ENCODE measurements at places on chromosomes 12 and 14.

- no peak for DNase-seq
Measured at GRCh38 chr14:61042220-61042619, 61.2 kb downstream of the SLC38A6 start.

DNA sequence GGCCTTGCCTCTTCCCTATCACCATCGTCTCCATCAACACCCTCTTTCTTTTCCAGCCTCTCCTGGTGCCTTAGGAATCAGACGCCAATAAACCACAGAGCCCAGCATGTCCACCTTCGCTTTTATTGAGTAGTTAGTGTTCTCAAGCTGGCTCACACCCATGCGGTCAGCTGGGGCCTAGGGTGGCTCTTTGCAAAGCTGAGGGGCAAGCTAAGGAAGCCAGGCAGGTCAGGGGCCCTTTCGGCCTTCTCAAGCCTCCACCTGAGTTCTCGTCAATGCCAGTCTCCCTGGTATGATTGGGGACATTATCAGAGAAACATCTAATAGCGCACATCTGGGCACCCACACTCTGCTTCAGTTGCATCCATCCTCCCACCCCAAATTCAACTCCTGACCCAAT is 737 bp upstream of the TEX52 start:
- no peak for DNase-seq

DNA sequence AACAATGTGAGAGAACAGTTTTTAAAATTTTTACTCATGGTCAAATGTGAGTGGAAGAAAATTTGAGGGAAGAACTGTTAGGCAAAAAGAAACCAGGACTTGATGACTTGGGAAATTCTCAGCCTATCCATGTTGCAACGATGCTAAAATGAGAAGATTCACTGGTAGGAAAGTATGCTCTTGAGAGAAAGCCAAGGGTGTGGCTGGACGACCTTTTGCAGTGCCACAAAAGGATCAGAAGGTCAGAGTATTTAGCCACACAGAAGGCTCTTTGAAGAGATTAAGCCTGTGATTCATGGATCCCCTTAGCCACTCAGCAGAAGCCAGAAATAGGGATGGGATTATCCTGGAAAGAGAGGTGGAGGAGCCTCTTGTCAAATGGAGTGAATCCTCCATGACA is 336.8 kb downstream of the LRIG3 start:
- no peak for DNase-seq

- no peak for DNase-seq
Measured at GRCh38 chr14:20768593-20768892, 339 bp downstream of the EDDM3B start.

DNA sequence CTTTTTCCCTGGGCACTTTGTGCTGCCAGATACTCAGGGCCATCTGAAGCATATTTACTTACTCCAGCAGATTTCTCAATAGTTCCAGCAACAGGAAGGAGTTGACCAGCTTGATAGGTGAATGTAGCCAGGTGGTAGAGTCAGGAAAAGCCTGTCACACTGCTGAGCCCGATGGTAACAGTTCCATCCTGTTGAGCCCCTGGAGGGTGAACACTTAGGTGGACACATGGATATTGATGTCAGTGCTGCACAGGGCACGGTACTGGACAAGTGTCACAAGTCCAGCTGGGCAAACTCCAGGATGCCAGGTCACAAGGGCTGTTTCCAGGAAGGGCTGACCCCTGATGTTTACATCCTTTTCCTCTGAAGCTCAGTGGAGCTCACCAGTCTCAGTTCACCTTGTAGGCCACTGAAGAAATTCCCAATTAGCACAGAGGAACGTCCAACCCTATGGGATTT is 2.3 kb upstream of the SMOC1 start:
- DNase-seq: no peak

DNA sequence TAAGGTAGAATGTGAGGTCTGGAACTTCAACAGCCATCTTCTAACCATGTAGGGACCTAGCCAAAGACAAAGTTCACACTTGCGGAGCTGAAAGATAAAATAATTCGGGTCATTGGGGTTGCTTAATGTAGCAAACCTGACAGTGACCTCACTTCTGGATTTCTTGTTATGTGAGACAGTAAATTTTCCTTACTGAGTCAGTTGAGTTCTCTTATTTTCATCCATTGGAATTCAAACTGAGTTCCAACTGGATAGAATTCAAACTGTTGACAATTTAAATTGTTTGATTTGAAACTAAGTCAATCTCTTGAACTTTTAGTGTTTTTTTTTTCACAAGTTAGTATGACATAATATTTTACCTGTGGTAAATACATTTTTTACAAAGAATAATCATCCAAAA is 406.5 kb downstream of the ADAMTS20 start:
- DNase-seq: no peak

DNA sequence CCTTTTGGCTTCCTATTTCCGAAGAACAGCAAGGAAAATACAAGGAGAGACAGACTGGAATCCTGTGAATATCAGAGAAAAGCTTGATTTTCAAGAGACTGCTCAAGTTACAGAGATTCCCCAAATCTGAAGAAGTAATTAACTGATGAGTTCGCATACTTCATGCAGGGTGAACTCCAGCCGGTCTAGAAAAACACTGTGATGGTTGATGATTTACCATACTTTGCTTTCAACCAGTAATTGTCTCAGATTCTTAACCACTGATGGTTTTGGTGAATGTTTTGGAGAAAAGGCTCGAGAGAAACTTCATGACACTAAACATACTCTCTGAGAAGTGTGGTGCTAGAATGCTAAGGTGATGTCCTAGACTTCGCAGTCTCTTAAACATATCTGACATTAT is 4.4 kb upstream of the PLXNC1 start:
- no peak for DNase-seq

- no peak for DNase-seq
Measured at GRCh38 chr14:29940482-29940881, 12.8 kb upstream of the PRKD1 start.

GRCh38 chr14:69358966-69359365 is 39.1 kb downstream of the ERH start:
- DNase-seq: no peak

- no peak for DNase-seq
Measured at GRCh38 chr12:32541754-32542374, 137.2 kb upstream of the DNM1L start.

DNA sequence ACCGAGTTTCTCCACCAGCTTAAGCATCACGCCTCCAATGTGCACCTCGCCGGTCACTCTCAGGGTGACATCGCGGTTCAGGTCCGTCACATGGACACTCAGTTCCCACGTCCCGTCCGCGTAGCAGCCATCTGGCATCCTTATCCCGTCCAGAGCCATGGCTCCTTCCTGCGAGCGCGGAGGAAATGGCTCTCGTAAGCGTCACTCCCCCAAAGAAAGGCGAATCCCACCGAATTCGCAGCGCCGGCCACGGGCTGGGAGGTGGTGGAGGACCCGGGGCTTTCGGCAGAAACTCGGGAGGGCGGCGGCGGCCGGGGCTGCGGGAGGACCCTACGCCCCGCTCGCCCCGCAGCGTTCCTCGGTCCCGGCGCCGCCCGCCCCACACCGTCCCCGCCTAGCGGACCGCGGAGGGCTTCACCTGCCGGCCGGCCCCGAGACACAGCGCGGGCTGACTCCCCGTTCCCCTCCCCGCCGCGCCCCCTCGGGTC is 396 bp downstream of the FERMT2 start:
- no peak for DNase-seq

DNA sequence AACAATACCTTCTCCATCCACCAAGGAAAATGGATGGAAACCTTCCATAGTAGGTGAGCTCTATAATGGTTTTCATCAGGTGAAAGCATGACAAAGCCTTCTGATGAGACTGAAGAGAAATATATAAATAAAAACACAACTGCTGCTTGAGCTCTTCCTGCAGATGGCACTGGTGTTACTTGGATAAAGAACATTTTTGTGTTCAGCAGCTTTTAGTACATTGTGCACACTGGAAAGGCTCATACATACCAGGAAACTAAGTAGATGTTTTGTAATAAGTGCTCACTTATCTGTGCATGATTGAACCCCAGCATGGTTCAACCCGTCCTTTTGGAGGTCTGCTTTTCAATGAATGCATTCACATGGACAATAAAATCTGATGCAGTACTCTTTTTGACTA is 357.3 kb upstream of the MIS18BP1 start:
- peak; percentile 0 for DNase-seq

GRCh38 chr12:32489070-32489469 is 89.7 kb downstream of the FGD4 start:
- DNase-seq: no peak

GRCh38 chr12:92034083-92034482 is 111.6 kb downstream of the BTG1 start:
- no peak for DNase-seq

GRCh38 chr12:81354327-81354932 is 276.6 kb downstream of the ACSS3 start:
- no peak for DNase-seq

- no peak for DNase-seq
Measured at GRCh38 chr14:88164906-88165534, 158.0 kb downstream of the KCNK10 start.

GRCh38 chr14:104305511-104306449 is 167.4 kb downstream of the KIF26A start:
- no peak for DNase-seq

DNA sequence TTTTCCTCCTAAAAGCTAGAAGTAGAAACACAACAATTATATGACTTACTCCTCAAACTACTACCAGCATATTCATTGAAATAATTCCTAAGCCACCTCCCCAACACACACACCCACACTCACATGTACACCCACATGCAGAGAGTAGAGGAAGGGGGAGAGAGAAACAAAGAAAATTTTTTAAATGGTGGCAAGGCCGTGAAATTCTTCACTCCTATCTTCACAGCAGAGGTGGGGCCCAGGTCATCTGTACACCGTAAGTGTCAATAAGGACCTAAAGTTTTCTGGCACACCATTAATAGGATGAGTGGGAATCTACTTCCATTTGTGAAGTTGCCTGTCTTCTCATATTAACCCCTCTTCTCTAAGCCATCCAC is 73.9 kb upstream of the EGLN3 start:
- no peak for DNase-seq
